Fibroblast of the aortic adventitia (primary cell): ENCODE measurements at places on chromosomes 7 and 10.

GRCh38 chr10:127372361-127372760 lies 176.0 kb upstream of the INSYN2A start:
- no peak for DNase-seq

- DNase-seq: no peak
Observed at GRCh38 chr7:37448011-37448635, 541 bp downstream of the ELMO1 start.

DNA sequence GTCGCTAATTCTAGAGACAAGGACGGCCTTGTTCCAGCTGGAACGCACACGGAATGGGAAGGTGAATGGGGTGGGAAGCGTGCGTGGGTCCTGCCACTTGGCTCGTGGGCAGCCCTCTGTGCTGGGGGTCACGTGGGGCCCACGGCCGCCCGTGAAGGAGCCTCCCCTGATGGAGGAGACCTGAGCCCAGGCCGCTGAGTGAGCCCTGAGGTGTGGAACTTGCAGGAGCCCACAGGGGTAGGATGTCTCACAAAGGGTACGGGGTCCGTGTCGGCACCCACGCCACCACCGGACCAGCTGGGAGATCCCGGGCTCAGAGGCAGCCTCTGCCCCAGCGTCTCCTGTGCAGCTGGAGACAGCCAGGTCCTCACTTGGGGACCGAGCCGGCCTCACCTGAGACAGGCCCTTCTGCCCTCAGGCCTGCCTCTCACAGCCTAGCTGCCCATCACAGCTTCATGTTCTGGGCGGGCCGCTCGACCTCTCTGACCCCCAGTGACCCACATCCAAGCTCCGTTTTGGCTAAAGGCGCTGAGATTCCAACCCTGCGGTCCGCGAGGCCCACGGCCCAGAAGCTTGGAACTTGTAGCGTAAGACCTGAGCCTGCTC lies 84.8 kb downstream of the FOXL3 start:
- no peak for DNase-seq

GRCh38 chr10:88119160-88119559 lies 255.7 kb downstream of the PTEN start:
- DNase-seq: no peak

DNA sequence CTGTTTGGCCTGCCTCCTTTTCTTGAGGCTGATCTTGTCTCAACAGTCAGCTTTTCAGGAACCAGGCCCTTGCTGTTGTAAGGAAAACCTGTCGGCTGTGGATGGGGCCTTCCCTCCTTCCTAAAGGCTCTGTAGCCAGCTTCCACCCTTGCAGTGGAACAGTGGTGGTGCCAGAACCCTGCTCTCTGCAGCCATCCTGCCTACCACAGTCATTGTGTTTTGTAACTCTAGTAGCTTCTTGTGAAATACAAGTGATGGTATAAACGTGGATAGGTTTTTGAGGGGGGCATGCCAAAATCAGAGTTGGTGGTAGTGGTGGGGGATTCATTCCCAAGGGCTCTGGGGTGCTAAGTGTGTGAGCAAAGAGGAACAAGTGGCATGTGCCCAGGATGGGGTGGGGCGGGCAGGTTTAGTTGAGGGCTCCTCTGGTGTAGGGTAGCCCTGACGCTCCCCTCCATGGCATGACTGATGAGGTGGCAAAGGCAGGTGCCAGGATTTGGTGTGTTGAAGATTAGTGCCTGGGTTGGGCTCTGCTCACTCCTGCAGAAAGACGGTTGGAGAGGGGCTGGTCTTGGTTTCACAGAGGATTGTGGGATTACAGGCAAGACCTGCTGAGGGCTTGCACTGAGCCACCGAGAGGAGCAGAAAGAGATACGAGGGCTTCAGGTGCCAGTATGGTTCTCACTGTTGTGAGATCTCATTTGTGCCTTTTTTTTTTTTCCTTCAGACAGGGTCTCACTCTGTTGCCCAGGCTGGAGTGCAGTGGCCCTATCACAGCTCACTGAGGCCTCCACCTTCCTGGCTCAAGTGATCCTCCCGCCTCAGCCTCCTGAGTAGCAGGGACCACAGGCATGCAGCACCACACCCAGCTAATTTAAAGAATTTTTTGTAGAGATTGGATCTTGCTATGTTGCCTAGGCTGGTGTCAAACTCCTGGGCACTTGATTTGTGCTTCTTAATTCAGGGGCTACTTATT lies 7.4 kb downstream of the TSPAN14 start:
- DNase-seq: peak; percentile 68

DNA sequence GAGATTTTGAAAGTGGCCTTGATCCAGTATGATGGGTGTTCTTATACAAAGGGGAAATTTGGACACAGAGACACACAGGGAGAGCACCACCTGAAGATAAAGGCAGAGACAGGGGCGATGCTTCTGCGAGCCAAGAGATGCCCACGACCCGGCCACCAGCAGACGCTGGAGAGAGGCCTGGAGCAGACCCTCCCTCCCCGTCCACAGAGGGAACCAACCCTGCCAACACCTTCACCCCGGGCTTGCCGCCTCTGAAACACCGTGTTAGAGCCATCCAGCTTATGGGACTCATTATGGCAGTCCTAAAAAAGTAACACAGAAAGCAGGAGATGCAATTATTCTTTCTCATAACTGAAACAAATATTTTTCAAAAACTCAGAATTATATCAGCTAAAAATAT lies 303.3 kb upstream of the SHH start:
- no peak for DNase-seq

DNA sequence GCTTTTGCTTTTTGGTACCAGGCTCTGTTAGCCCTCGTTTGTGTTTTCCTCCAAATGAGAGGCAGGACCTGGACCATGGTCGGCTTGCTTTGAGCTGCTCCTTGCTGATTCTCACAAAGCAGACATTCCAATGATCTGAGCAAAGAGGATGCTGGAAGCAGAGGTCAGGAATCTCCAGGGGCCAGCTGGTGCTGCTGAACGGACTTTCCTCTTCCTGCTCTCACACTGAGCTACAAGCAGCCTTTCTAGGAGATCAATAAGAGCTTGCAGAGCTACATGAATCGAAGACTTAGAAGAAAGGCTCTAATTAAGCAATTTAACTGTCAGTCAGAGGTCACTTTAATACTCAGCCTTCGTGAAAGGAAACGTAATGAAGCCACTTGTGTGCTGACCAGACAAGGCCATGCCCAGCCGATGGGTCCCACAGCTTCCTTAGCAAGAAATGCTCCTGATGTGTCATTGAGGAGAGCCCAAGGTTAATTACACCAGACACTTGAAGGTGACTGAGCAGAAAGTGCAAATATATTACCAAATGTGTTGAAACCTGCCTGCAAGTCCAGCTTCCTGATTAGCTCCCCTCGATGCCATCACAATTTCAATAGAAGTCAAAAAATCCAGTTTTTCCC lies 151.3 kb upstream of the RSU1 start:
- DNase-seq: peak; percentile 85
